ENCODE measurements at places on chromosomes 2 and 18.

- DNase-seq, result no peak
Observed at GRCh38 chr18:3163968-3164367, 55.8 kb downstream of the MYOM1 start.

GRCh38 chr2:209629597-209629996 lies 142.0 kb upstream of the UNC80 start:
- DNase-seq, result peak; percentile 60

GRCh38 chr2:120982598-120982997 lies 246.9 kb downstream of the GLI2 start:
- no peak for DNase-seq

- no peak for DNase-seq
Observed at GRCh38 chr2:50591642-50592041, 440.3 kb downstream of the NRXN1 start.

DNA sequence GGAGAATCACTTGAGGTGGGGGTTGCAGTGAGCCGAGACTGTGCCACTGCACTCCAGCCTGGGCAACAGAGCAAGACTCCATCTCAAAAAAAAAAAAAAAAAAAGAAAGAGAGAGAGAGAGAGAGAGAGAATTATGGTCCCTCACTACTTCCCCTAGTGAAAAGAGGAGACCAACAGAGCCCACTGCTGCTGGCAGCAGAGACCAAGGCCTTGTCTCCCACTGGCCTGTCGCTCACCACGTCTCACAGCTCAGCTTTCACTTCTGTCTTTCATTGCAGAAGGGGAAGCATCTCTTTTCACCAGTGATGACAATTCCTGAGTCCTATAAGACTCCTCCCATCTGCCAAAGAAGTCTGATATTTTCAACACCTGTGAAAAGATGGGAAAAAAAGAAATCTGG lies 81.3 kb downstream of the CLHC1 start:
- no peak for DNase-seq

GRCh38 chr2:149075853-149076252 lies 37.4 kb downstream of the LYPD6B start:
- no peak for DNase-seq

Measured in brain microvascular endothelial cell (primary cell).